Stimulated activated CD8-positive, alpha-beta memory T cell treated with anti-CD3 and anti-CD28 coated beads, Interleukin-2, amount 100 ng/mL, for 1 hour (primary cell): ENCODE measurements at places on chromosomes 6 and 20.

DNA sequence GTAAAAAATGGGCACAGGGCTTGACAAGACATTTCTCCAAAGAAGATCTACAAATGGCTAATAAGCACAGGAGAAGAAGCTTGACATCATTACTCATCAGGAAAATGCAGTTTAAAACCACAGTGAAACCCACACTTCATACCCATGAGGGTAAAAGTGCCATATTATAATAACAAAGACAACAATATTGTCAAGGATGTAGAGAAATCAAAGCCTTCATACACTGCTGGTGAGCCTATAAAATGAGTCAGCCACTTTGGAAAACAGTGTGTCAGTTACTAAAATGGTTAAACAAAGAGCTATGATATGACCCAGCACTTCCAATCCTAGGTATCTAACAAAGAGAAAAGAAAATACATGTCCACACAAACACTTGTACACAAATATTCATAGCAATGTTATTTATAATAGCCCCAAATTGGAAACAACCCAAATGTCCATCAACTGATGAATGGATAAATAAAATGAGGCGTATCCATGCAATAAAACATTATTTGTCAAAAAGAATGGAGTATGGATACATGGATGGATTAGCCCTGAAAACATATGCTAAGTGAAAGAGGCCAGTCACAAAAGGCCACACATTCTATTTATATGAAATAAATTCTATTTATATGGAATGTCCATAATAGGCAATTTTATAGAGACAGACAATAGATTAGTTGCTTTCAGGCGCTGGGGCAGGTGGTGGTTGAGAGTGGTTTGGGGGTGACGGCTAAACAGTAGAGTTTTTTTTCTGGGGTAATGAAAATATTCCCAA, 11.5 kb upstream of the IL20RA start:
- no peak for DNase-seq

DNA sequence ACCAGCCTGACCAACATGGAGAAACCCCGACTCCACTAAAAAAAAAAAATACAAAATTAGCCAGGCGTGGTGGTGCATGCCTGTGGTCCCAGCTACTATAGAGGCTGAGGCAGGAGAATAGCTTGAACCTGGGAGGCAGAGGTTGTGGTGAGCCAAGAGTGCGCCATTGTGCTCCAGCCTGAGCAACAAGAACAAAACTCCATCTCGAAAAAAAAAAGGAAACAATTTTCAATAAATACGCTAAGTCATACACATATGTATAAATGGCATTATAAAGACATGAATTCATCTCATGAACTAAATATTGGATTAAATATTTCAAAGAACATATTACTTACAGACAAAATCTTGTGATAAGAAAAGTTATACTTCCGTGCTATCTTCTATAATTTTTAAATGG, 2.9 kb downstream of the ARHGAP18 start:
- DNase-seq: no peak

DNA sequence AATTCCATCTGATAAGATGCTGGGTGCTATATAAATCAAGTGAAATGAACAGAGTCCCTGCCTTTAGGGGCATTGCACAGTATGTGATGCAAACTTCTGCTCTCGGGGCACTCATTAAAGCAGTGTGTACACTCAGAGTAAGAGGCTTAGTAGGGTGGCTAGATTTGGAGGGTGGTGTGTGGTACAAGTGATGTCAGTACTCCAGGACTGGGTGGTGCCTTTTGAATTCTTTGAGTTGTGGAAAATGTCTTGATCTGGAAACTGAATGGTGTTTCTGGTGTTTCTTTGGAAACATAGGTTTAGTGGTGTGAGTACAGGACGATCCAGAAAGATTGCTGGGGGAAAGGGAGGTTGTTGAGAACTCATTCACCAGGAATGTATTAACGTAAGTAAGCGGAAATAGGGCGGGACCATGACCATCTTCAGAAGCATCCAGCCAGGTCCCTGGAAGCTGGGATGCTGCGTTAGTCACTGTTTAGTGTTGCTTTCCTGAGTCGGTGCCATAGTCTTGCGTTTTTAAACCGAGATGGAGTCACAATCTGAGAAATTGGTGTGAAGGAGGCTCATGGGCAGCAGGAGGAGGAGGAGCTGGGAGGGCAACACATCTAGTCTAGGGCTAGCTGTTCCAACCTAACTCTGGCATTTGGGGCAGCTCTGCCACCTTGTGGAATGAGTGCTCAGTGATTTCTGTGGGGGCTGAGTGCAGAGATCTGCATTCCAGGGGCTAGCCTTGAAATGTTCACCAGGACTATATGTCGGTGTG, 70.3 kb downstream of the SCAND1 start:
- DNase-seq: peak; percentile 18

DNA sequence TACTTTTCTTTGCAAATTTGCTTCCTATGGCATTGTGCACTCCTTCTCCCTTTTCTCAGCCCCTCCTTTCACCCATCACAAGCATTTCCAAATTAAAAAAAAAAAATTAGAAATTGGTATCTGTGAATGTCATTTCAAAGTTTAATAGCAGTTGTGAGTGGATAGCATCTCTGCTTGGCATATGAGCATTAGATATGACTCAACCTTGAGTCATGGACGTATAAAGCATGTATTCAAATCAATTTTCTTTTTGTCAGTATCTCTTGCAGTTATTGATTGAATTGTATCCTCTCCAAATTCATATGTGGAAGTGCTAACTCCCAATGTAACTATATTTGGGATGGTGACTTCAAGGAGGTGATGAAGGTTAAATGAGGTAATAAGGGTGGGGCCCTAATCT, 60.1 kb upstream of the MAP3K7 start:
- DNase-seq: no peak

DNA sequence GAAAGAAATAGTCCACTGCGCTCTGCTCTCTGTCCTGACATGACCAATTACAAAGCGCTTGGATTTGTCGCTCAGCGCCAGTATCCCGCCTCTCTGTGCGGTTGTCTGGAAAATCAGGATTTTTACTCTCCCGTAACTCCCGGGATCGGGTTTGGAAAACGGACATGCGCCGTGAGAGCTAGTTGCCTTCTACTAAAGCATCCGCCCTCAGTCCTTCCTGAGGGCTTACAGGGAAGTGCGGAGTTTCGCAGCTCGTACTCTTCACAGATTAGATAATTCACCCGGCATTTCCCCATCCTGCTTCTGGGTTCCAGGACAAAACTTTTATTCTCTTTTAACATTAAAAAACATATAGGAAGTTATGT, 427 bp upstream of the MKKS start:
- DNase-seq: peak; percentile 44

- peak; percentile 16 for DNase-seq
These were observed 23.2 kb downstream of the TRERF1 start for GRCh38 chr6:42428326-42429041.

DNA sequence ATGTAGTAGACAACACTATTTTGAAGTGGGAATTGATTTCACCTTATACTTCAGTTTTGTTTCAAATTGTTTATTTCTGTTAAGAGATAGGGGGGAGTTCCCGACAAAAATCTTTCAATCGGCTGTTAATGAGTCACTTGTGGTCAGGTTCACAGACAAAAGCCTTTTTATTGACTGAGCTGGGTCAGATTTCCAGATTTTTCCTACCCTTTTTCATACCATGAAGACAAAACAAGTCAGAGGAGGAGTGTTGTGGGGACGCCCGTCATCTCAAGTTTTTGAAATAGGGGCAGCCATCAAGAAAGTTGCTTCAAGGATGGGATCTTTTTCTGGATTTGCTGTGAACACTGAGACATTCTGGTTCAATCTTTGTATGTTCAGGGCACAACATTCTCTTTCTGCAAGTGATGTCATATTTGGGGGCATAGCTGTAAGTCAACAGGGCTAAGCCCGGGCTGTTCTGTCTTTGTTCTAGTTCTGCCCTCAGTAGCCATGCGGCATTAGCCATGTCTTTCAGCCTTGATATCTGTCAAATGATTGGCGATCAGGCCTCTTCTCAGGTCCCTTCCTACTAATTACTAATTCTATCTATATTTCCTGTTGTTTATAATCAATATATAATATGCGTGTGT, 496.0 kb upstream of the MARCKS start:
- no peak for DNase-seq

DNA sequence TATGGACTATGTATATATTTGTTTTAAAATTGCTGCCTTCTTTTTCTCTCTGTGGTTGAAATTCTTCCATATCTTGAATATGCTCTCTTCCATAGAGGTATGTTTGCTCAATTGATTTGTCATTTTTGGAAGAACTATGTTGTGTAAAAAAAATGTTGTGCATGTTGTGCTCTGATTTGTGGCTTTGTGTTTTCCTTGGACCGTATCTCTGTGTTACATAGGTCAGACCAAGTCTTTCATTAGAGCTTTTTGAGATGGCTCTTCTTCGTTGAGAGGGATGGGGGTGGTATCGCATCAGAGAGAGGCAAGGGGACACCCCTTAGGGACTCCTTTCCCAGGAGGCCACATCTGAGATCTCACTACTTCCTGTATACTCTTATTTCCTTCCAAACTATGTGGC, 43.8 kb downstream of the TMEM244 start:
- DNase-seq: no peak

DNA sequence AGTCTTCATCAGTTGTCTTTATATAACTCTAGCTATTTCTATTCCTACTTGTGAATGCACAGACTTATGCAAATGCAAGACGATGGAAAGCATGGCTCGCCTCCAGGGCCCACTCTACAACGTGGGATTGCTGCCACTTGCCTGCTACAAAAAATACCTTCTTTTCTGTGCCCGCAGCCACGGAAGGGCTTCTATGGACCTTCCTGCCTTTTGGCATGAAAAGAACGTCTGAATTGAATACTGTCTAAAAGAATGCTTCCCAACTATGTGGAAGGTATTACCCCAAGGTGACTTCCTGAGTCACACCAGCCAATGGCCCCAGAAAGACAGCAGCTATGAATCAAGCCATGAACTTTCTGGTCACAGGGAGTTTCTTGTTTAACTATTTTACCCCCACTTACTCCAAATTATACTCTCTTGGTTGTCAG, 261.2 kb downstream of the HIVEP2 start:
- no peak for DNase-seq

- no peak for DNase-seq
These were observed 266.2 kb downstream of the LRFN2 start for GRCh38 chr6:40320947-40321346.

DNA sequence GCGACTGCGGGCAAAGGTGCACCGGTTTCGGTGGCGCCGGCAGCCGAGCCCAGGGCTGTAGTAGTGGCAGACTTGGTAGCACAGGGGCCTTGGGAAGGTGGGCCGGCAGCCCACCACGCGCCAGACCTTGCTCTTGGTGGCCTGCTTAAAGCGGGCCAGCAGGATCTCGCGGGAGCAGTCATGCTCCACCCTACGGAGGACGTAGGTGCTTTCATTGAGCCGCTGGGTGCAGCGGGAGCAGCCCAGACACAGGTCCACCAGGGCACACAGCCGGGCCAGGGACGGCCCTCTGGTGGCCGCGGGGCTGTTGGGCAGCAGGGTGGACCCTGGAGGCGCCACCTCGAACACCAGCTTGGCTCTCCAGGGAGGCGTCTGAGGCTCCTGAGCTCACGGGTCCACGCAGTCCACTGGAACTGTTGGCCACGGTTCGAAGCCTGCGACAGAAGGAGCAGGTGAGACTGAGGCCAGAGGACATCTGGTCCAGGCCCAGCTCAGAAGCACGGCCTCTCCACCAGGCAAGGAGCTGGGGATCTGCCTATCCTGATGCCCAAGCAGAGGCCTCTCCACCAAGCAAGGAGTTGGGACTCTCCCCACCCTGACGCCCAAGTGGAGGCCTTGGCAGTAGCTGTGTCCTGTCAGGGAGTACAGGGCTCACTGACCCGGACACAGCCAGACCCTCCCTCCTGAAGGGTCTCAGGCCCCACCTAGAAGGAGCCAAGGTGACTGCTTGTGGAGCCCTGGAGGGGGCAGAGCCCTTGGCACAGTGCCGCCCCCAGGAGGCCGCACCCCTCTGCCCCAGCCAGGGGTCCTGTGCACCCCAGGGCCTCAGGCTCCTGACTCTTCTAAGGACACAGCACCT, 1.0 kb downstream of the HELZ2 start:
- DNase-seq: no peak

DNA sequence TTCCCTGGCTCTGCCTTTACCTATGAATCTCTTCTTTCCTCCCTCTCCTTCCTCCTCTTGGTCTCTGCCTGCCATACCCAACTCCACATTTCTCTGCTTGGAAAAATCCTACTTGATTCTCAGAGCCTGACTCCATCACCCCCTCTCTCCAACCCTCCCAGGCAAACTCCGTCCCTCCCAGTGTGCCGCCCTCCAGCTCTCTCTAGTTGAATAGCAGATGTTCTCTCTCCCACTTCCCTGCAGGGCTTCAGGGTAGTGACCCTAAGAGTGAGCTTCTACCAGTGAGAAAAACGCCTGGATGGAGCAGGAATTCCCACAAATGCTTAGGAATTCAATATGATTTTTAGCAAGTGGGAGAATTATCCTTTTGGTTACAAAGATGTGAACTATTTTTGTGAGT, 141.6 kb downstream of the MTHFD1L start:
- DNase-seq: no peak

- no peak for DNase-seq
These were observed 7.8 kb upstream of the EZR start for GRCh38 chr6:158826819-158827501.

GRCh38 chr6:11636121-11636520, 98.6 kb downstream of the TMEM170B start:
- DNase-seq: no peak

- DNase-seq: no peak
These were observed 104.9 kb upstream of the SLC22A23 start for GRCh38 chr6:3561725-3562124.

DNA sequence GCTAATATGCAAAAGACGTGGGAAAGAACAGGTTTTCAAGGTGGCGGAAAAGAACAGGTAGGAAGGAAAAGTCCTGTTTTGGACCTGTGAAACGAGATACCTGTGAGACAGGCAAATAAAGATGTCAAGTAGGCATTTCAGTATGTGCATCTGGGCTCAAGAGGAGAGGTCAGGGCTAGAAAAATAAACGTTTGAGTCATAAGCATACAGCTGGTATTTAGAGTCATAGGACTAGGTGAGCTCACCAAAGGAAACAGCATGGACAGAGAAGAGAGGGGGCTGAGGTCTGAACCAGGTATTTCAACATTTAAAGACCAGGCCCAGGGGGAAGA, 14.9 kb downstream of the MTFR2 start:
- DNase-seq: no peak

DNA sequence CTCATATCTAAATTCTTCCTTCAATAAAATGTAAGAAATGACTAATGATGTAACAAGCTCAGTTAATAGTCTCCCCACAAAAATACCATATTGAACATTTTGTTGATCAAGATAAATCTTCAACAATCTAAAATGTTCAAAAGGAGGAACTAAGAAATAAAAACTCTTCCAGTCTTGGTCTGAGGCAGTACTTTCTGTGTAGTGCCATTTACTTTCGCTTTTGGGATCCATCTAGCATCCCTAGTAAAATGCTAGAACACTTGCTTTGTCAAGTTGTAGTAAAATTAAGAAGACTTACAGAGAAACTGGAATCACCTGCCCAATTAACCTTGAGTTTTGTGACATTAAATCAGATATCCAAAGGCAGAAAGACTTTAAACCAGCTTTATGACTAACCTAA, 246.4 kb downstream of the KHDRBS2 start:
- DNase-seq: no peak
